ENCODE measurements at places on chromosomes 1 and 21. TPM values are rescaled to one million over a fixed set of nuclear protein-coding genes. Genes with fewer than 3 reads are reported as not detected.
A peak's percentile ranks its signal among the peaks of the same experiment; 100 is the strongest.

GRCh38 chr1:156359973-156360372 is 9.0 kb upstream of the RHBG start:
- DNase-seq = no peak

DNA sequence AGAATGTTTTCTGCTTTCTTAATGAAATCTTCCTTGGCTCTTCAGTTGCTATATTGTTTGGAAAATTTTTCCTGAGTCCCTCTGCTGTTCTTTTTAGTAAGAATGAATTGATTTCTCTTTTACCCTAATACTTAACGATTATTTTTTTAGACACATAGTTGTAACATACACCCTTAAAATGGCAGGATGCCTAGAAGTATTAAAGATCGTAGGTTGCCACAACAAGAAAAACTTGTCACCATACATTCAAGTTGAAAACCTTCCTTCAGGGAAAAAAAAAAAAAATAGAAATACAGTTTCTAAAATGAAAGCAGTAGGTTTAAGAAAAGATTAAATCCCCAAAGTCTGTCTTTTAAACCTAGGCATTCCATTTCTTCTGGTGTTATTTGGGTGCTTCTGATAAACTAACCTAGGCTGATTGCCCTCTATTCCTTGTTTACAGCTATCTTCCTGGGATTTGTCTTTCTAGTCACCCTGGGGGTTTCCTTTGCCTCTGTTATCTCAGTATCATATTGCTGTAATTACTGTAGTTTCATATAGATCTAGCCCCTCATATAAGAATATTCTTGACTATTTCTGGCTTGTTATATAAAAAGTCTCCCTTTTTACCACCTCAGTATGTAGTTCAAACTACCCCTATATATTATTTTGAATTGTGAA is 16.8 kb downstream of the SUCO start:
- DNase-seq = peak; percentile 25

- no peak for DNase-seq
Observed at GRCh38 chr1:90407737-90408136, 309.4 kb downstream of the BARHL2 start.

- no peak for DNase-seq
Observed at GRCh38 chr1:205091043-205091740, 6.9 kb upstream of the TMEM81 start.

- DNase-seq = no peak
Observed at GRCh38 chr1:116769104-116769452, 14.8 kb downstream of the CD2 start.

- DNase-seq = no peak
Observed at GRCh38 chr1:7010534-7011200, 225.4 kb downstream of the CAMTA1 start.

- DNase-seq = no peak
Observed at GRCh38 chr1:12572522-12572921, 45.5 kb downstream of the DHRS3 start.

DNA sequence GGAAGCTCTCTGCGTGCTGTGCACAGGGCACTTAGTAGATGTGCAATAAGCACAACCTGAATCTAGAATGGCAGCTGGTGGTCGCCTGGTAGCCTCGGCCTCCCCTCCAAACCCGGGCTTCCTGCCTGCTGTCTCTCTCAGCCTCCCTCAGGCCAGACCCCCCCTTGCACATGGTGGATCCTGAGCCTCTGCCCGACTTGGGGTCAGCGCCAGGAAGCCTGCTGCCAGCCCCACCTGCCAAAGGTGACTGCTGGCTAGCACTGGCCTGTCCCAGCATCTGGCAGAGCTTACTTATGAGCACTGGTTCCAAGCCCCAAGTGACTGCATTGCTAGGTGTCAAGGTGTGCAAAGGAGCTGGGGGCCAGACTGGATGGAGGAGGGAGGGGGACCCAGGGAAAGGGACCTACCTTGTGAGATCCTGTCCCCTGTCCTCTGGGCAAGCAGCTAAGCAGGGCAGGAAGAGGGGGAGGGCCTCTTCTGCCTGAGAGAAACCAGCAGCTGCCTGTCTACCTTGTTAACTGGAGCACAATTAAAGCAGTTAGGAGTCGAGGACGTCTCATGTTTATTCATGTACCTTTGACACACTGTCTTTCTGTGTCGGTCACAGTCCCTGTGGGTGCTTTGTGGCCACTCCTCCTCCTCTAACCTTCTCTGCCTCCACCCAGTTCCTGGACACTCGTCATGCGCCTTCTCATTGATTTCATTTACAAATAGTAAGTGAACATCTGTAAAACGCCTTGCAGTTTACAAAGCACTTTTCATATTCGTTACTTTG is 100.9 kb downstream of the DDX20 start:
- no peak for DNase-seq

DNA sequence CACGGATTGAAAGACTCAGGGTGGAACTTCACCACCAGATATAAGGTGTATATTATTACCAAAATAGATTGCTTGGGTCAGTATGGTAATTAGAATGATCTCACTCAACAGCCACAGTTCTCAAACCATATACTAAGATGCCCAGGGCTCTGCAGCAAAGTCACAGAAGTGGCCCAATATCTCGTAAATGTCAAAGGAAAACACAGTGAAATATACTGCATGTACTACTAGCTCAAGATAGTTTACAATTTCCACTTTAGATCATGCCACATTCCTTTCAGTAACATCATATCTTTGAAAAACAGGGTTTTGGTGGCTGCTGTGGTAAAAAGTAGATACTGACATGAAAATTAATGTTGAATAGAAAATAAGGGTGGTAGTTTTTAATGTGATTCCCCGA is 180.3 kb upstream of the ATP1B1 start:
- no peak for DNase-seq

GRCh38 chr1:156717351-156717750 is 10.9 kb upstream of the METTL25B start:
- DNase-seq = no peak

GRCh38 chr1:114111731-114112641 is 41.7 kb downstream of the SYT6 start:
- DNase-seq = no peak

GRCh38 chr21:42265231-42265812 is 46.4 kb downstream of the ABCG1 start:
- no peak for DNase-seq

- peak; percentile 81 for DNase-seq
Observed at GRCh38 chr21:44962403-44962966, 22.7 kb downstream of the SLX9 start.

GRCh38 chr1:9883585-9884449 is 26.3 kb downstream of the CTNNBIP1 start:
- DNase-seq = peak; percentile 44

- peak; percentile 25 for DNase-seq
Observed at GRCh38 chr1:229596925-229597699, 28.8 kb downstream of the TAF5L start.

DNA sequence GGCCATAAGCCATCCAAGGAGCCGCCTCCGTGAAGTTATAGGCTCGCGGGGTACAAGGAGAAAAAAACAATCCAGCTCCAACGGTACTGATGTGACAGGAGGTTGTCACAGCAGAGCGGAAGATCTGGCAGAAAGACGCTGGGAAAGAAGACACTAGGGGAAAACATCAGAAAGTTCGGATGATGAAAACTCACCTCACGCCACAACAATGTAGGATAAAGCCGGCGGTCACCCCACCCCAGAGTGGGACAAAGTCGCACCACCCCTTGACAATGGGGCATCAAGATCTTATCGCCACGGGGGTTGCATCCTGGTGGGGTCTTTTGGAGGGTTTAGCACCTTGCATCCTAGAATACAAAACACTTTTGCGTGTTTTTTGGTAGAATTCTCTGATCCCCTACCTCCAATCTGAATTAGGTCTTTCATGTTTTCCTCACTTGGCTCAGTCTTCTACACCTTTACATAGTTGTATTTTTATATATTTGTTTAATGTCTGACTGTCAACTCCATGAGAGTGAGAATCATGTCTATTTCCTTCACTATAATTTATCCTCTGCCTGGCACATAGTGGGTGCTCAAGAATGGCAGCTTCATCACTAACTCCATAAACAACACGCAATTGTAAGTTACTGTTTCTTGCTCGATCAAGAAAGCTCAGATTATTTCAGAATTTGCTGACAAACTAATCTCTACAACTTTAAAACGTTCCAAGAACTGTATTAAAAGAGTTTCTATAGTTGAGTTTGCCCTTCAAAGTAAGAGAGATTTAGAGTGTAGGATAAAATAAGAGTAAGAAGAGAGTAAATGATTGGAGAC is 611 bp upstream of the ZSWIM5 start:
- no peak for DNase-seq

GRCh38 chr1:56429288-56429687 is 150.1 kb downstream of the PLPP3 start:
- no peak for DNase-seq

GRCh38 chr1:220682901-220683576 is 7.1 kb upstream of the C1orf115 start:
- no peak for DNase-seq

GRCh38 chr1:172359491-172359999 is 60.9 kb upstream of the C1orf105 start:
- peak; percentile 82 for DNase-seq

- no peak for DNase-seq
Observed at GRCh38 chr1:57167997-57168396, 202.2 kb upstream of the C8B start.

The NCAM2 gene
- 4.5 TPM for total RNA-seq

The MPC2 gene
- total RNA-seq = 78.0 TPM

The TYW3 gene
- 13.4 TPM for total RNA-seq

The CLCC1 gene
- 32.2 TPM for total RNA-seq

The ESPN gene
- 0.22 TPM for total RNA-seq

The ETV3L gene
- total RNA-seq = not detected

The MSH4 gene
- 0.44 TPM for total RNA-seq

The PYGO2 gene
- total RNA-seq = 17.1 TPM

The TACSTD2 gene
- 0.13 TPM for total RNA-seq

The C1orf87 gene
- 0.71 TPM for total RNA-seq

The IFI6 gene
- 102 TPM for total RNA-seq

The ECM1 gene
- total RNA-seq = 2.2 TPM

The GJB4 gene
- total RNA-seq = not detected

The LCE6A gene
- not detected for total RNA-seq

The ERMAP gene
- 6.7 TPM for total RNA-seq
